ENCODE measurements at places on chromosomes 5 and 9.

DNA sequence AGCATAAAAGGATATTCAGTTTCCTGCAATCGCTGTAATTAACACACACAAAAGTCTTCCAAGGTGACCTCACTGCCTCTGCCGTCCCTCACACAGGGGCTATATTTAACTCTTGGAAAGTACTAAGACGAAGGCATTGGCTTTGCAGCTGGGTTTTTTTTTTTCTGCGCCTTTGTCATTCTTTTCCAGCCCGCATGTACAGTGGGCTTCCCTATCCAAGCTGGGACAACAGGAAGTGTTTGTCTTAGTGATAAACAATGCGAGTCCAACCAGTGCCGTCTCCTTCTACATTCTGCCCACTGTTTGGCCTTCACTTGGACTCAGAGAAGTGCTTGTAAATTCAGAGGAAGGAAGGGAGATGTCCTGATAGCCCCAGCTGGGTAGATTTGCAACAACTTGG lies 17.6 kb downstream of the AFAP1L1 start:
- no peak for DNase-seq

GRCh38 chr9:3846573-3846972 lies 320.8 kb upstream of the RFX3 start:
- DNase-seq, result no peak

DNA sequence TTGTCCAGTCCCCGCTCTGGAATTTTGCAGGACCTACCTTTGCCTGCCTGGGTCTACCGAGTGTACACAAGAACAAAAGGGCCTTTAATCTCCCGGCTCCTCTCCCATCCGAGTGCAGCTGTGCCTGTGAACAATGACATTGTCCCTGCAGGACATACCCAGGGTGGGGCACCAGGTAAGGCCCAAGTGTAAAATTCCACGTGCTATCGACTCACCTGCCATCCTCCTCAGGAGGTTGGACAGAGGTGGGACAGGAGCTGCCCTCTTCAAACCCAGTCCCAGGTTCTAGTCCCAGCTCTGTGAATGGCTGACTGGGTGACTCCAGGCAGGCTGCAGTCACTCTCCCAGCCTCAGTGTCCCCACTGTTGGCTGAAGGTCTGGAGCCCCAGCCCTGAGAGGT lies 159.6 kb upstream of the ALDH1B1 start:
- no peak for DNase-seq

DNA sequence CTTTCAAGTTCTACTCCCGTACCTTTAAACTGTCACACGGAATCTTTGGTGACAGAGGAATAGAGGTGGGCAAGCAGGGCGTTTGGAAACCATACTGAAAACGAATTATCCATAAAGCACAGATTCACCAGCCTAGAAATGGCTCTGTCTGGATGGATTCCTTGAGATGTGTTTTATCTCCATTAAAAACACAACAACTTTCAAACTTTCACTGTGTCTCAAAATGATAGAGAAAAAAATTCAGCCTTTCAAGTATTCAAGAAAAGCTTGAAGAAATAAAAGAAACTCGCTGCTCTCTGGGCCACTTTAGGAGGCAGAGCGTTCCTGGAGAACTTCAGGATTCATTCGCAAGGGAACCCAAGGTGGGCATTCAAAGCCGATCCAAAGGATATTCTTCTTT lies 589 bp upstream of the THBS4 start:
- no peak for DNase-seq

DNA sequence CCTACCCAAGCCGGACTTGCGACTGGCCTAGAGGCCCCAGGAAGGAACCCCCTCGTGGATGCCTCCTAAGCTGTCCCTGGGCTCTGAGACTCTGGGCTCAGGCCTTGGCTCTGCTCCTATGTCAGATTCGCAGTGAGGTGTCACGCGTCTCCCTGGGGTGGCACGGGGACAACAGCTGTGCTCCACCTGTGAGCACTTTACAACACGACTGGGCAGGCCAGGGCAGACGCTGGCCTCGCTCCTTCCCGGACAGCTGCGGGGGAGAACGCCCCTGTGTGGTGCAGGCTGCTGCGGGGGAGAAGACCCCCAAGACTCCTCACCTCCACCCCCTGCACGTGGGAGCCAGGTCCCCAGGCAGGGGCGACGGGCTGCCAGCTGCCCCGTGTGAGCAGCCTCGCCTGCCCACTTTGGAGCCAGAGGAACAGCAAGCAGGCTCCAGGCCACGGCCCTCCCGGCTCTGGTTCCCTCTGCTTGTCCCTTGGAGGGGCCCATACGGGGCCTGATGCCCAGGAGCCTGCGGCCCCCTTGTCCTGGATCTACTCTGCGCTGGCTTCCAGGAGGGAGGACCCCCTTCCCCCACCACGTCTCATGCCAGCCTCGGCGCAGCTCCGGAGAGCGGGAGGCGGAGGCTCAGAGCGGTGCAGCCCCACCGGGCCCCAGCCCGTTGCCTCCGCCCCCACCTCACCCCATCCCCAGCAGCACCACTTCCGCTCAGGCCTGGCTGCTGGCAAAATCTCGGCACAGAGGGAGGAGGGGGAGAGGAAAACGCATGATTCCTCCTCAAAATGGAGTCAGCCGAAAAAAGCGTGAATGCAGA lies 36.0 kb downstream of the SARDH start:
- peak; percentile 58 for DNase-seq

DNA sequence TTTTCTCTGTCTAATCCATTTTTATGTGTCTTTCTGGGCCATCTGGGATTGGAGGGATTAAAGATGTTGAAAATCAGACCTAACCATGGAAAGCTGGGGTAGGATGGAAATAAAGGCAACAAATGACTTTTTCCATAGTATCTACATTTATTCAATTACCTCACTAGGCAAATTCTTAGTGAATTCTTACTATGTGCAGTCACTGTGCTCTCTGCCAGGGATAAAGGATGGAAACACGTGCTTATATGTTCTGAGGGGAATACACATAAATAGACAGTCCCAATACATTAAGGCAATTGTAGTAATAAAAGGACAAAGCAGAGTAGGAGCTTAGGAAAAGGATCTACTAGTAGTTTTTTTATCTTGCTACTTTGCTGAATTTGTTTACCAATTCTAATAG lies 214.2 kb downstream of the PRR16 start:
- no peak for DNase-seq

- DNase-seq, result no peak
Measured at GRCh38 chr9:13354733-13355132, 75.2 kb upstream of the MPDZ start.

- DNase-seq, result no peak
Measured at GRCh38 chr9:120440791-120441190, 139.2 kb downstream of the CDK5RAP2 start.

GRCh38 chr9:105259731-105260612 lies 15.5 kb downstream of the SLC44A1 start:
- no peak for DNase-seq

GRCh38 chr9:68825762-68826472 lies 120.9 kb downstream of the PIP5K1B start:
- no peak for DNase-seq

GRCh38 chr5:77987331-77987730 lies 211.2 kb upstream of the TBCA start:
- no peak for DNase-seq

GRCh38 chr5:180141068-180141660 lies 67.8 kb downstream of the RASGEF1C start:
- DNase-seq, result no peak

All from activated T-cell treated with anti-CD3 and anti-CD28 coated beads, Interleukin-2, amount 50 U/mL, for 4 hours (primary cell).